ENCODE measurements at places on chromosomes 2 and 18. TPM values are rescaled to one million over a fixed set of nuclear protein-coding genes. Genes with fewer than 3 reads are reported as not detected.

NXPH2 gene
- total RNA-seq = not detected

GRCh38 chr2:64675860-64676259 is 22.1 kb upstream of the SERTAD2 start:
- peak; percentile 47 for DNase-seq

GRCh38 chr2:229265727-229266126 is 5.4 kb downstream of the PID1 start:
- no peak for DNase-seq

DNA sequence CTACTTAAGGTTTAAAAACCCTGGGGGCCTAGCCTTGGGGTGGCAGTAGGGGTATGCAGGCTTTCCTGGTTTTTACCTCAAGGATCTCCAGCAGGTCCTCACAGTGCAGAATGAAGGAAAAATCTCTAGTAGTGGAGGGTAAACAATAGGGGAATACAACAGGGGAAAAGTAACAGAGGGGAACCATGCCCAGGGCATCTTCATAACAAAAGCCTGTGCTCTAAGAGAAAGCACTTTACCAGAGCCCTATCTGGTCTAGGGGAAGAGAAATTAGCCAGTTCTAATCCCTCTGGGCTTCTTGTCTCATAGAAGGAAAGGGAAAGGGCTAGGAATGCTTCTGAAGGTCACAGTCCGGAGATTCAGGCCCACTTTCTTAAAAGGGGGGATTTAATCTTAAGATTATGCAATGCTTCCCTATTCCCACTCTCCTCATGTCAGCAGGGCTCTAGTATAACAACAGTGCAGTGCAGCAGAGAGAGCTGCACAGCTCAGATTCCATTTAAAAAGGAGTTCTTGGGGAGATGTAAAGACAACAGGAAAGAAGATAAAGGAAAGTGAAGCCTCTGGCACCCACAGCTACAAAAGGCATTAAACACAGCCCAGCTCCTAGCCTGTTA is 149.0 kb upstream of the CYP1B1 start:
- DNase-seq = no peak

GRCh38 chr2:72834596-72834995 is 8.8 kb upstream of the EXOC6B start:
- DNase-seq = no peak

GRCh38 chr18:28002841-28003240 is 174.1 kb downstream of the CDH2 start:
- DNase-seq = no peak

- no peak for DNase-seq
These were observed 207.7 kb downstream of the BCL2 start for GRCh38 chr18:63111671-63112402.

ZNF516 gene
- total RNA-seq = 4.1 TPM

SH3RF3 gene
- total RNA-seq = 4.3 TPM

DNA sequence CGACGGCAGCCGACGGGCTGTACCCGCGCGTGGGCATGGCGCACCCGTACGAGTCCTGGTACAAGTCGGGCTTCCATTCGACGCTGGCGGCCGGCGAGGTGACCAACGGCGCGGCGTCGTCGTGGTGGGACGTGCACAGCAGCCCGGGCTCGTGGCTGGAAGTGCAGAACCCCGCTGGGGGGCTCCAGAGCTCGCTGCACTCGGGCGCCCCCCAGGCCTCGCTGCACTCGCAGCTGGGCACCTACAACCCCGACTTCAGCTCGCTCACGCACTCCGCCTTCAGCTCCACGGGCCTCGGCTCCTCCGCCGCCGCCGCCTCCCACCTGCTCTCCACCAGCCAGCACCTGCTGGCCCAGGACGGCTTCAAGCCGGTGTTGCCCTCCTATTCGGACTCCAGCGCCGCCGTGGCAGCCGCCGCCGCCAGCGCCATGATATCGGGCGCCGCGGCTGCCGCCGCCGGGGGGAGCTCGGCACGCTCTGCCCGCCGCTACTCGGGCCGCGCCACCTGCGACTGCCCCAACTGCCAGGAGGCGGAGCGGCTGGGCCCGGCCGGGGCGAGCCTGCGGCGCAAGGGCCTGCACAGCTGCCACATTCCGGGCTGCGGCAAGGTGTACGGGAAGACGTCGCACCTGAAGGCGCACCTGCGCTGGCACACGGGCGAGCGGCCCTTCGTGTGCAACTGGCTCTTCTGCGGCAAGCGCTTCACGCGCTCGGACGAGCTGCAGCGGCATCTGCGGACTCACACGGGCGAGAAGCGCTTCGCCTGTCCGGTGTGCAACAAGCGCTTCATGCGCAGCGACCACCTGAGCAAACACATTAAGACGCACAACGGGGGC is 2.0 kb downstream of the SP9 start:
- DNase-seq = peak; percentile 17

GRCh38 chr2:207601774-207602173 is 23.4 kb downstream of the METTL21A start:
- DNase-seq = no peak

- DNase-seq = no peak
These were observed 132.5 kb downstream of the CSRNP3 start for GRCh38 chr2:165601928-165602521.

- DNase-seq = no peak
These were observed 28.2 kb upstream of the ITGAV start for GRCh38 chr2:186561467-186562208.

UGT1A4 gene
- not detected for total RNA-seq

- no peak for DNase-seq
These were observed 300.3 kb downstream of the NBAS start for GRCh38 chr2:15260835-15261234.

C2orf78 gene
- total RNA-seq = not detected

Data from RPMI7951 (cell line).